ENCODE measurements at places on chromosomes 4 and X. TPM values are rescaled to one million over a fixed set of nuclear protein-coding genes. Genes with fewer than 3 reads are reported as not detected.

GRCh38 chrX:6004529-6004928 lies 224.1 kb downstream of the NLGN4X start:
- DNase-seq, result no peak

The EXOC1L gene
- total RNA-seq, result not detected

GRCh38 chr4:2570551-2571222 lies 34.2 kb downstream of the FAM193A start:
- no peak for DNase-seq

GRCh38 chr4:186957952-186958555 lies 234.4 kb upstream of the FAT1 start:
- DNase-seq, result no peak

DNA sequence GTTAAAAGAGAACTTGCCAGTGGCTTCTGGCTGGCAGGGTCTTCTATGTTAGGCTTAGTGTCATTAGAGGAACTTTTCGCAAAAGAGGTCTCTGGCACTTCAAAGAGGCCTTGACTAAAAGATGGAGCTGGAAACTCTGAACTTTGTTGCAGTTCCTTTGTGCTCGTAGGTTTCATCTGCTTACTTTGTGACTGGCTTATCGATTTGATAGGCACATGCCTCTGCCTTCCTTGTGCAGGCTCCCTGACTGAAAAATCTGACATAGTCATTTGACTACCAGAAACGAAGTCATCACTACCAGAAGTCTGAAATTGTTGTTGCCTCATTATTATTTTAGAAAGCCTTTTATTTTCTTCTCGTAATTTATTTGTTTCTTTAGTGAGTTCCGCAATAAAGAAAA lies 93.9 kb upstream of the IL13RA1 start:
- no peak for DNase-seq

DNA sequence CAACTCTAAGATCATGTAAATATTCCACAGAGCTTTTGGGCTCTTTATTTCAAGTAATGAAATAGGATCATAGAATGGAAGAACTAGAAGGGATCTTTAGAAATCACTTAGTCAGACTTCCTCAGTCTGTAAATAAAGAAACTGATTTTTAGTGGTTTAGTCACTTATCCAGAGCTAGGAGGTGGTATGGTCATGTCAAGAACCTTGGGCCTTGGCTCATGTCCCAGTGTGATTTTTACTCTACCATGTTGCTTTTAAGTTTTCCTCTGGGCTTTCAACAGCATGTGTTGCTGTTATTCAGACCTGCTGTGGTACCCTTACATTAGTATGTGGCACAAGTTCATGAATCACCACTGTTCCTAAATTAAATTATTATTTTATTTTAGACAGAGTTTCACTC lies 184.9 kb downstream of the FRAS1 start:
- no peak for DNase-seq

The ART3 gene
- total RNA-seq, result not detected

Data from endothelial cell (in vitro differentiated cells).